ENCODE measurements at places on chromosomes 3 and 15. TPM values are rescaled to one million over a fixed set of nuclear protein-coding genes. Genes with fewer than 3 reads are reported as not detected.

DNA sequence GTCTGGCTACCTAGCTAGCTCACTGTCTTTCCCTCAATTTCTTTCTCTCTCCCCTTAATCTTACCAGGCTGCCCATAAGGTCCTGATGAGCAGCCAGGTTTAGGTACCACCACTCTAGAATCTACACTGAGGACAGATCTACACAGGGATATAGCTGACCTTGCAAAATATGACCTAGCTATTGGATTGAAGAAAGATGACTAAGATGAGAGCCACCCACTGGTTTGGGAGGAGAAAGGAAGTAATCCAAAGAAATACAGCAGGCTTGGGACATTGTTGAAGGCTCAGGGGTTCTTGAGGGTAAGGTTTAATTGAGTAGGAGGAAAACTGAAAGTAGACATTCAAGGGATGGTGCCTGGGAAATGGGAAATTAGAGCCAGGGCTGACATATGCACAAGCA is 142.0 kb upstream of the TMC3 start:
- DNase-seq: no peak

- no peak for DNase-seq
These were observed 7.5 kb upstream of the TM4SF1 start for GRCh38 chr3:149384911-149385321.

- DNase-seq: peak; percentile 59
These were observed 154.1 kb downstream of the LIPC start for GRCh38 chr15:58585693-58586443.

- DNase-seq: no peak
These were observed 4.3 kb upstream of the GPR160 start for GRCh38 chr3:170033489-170033888.

GRCh38 chr3:27554706-27555105 is 70.5 kb upstream of the SLC4A7 start:
- DNase-seq: no peak

APEH gene
- 186 TPM for total RNA-seq

GRCh38 chr3:71466483-71466882 is 117.0 kb downstream of the FOXP1 start:
- no peak for DNase-seq
